Activated naive CD8-positive, alpha-beta T cell treated with anti-CD3 and anti-CD28 coated beads, Interleukin-2, amount 10 ng/mL, durations not matched to agents 7 days and 5 days (primary cell): ENCODE measurements at places on chromosomes 13 and 19. TPM values are rescaled to one million over a fixed set of nuclear protein-coding genes. Genes with fewer than 3 reads are reported as not detected.

C2CD4C gene
- not detected for total RNA-seq

IFI30 gene
- 80.8 TPM for total RNA-seq

CD320 gene
- 36.1 TPM for total RNA-seq

CCL25 gene
- total RNA-seq, result 19.0 TPM

ZNF529 gene
- 24.2 TPM for total RNA-seq

CATSPERD gene
- total RNA-seq, result not detected

SMIM17 gene
- total RNA-seq, result not detected

DBP gene
- total RNA-seq, result 34.8 TPM

FFAR3 gene
- total RNA-seq, result not detected

SKA3 gene
- total RNA-seq, result 26.1 TPM

CCDC106 gene
- total RNA-seq, result 13.4 TPM

RNF225 gene
- total RNA-seq, result 0.83 TPM

ARGLU1 gene
- 173 TPM for total RNA-seq

USE1 gene
- 30.1 TPM for total RNA-seq

SELENOV gene
- total RNA-seq, result not detected

CBLC gene
- total RNA-seq, result not detected

LEUTX gene
- not detected for total RNA-seq

PLK5 gene
- total RNA-seq, result not detected

EDNRB gene
- not detected for total RNA-seq

CFAP97D2 gene
- total RNA-seq, result 0.22 TPM

TMC4 gene
- total RNA-seq, result 1.7 TPM

GAS6 gene
- total RNA-seq, result 2.6 TPM
